ENCODE measurements at places on chromosomes 2 and 18. TPM values are rescaled to one million over a fixed set of nuclear protein-coding genes. Genes with fewer than 3 reads are reported as not detected.
A peak's percentile ranks its signal among the peaks of the same experiment; 100 is the strongest.

GRCh38 chr2:70019096-70019495 lies 57.7 kb upstream of the ASPRV1 start:
- no peak for DNase-seq

DNA sequence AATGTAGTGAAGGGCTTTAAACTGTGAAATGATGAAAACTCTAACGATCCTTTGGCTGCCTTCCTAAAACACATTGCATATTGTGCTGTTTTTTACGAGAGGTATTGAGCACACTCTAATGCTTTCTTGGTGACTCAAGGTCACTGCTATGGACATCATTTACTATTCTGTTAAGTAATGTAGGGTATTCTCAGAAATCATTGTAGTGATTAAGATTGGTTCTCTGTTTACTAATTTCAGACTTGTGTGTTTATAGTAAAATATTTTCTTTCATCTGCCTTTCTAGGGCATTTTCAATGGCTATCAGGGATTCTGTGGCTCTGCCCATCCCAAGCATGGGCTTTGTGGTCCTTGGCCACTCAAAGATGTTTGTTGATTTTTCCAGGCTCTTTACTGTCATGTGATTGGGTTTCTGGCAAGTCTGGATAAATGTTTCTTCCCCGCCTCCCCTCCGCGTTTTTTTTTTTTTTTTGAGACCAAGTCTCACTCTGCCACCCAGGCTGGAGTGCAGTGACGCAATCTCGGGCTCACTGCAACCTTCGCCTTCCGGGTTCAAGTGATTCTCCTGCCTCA lies 29.3 kb downstream of the UBE2F start:
- peak; percentile 54 for DNase-seq

DNA sequence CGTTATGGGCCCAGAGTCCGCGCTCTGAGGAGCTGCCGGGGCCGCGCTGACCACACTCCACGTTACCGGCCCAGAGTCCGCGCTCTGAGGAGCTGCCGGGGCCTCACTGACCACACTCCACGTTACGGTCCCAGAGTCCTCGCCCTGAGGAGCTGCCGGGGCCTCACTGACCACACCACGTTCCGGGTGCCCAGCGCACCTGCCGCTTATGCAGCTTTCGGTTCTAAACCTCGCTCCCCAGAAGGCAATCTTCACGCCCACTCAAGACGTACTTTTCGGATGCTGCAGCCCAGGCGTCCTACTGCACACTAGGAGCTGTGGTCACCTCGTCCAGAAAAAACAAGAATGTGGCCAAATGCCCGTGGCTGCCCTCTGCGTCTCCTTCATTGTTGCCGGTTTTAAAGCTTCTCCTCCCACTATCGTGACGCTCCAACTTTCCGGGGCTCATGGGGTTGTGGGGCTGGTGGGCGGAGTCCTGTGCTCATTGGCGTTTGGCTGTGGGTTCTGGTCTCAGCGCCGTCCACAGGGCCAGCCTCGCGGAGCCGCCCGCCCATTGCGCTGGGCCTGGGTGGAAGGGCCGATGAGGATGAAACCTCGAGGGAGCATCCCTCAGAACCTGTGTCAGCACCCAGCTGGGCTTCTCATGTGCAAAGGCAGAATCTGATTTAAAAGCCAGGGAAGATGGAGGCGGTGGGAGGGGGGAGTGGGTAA lies 11.9 kb downstream of the KCNG2 start:
- DNase-seq, result no peak

GRCh38 chr2:179048099-179048498 lies 1.8 kb downstream of the CCDC141 start:
- DNase-seq, result no peak

DNA sequence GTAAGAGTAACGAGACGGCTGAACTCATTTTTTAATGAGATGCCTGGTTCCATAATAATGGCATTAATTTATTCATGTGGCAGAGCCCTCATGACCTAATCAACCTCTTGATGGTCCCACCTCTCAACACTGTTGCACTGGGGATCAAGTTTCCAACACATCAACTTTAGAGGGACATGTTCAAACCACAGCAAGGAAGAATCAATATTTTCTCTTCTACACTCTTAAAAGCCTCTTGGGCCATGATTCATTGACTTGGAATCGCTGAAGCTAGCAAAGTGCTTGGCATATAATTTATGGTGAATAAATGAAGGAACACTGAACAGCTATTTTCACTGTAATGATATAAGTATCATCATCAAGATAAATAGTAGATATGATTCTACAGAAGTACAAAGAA lies 333.0 kb downstream of the TNS1 start:
- DNase-seq, result no peak

DNA sequence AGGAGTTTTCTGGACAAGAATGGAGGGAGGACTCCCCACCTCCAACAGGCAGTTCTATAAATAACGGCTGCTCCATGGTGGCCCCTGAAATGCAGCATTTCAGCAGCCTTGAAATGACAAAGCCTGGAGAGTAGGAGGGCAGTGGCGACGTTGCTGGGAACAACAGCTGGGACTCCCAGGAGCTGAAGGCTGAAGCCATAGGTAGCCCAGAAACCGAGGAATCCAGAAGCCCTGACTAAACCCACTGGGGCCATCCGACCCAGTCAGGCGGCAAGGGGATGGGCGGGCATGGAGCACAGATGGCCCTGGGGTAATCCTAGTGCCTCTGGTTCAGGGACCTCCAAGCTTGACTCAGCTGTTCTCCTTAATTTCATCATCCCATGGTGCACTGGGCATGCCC lies 9.0 kb downstream of the PRKAG3 start:
- peak; percentile 37 for DNase-seq

DNA sequence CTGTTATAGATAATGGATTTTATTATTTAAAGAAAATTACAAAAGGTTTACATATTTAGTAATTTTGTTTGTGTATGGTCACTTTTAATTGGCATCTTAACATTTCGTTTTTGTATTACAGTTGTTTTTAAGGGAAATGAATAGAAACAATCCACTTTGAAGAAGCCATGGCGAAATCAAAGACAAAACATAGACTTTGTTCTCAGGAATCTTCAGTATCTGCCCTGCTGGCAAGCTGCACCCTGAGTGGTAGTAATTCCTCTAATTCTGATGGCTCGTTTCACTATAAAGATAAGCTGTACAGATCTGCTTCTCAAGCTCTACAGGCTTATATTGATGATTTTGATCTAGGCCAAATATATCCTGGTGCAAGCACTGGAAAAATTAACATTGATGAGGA lies 2.7 kb downstream of the C18orf54 start:
- no peak for DNase-seq

DNA sequence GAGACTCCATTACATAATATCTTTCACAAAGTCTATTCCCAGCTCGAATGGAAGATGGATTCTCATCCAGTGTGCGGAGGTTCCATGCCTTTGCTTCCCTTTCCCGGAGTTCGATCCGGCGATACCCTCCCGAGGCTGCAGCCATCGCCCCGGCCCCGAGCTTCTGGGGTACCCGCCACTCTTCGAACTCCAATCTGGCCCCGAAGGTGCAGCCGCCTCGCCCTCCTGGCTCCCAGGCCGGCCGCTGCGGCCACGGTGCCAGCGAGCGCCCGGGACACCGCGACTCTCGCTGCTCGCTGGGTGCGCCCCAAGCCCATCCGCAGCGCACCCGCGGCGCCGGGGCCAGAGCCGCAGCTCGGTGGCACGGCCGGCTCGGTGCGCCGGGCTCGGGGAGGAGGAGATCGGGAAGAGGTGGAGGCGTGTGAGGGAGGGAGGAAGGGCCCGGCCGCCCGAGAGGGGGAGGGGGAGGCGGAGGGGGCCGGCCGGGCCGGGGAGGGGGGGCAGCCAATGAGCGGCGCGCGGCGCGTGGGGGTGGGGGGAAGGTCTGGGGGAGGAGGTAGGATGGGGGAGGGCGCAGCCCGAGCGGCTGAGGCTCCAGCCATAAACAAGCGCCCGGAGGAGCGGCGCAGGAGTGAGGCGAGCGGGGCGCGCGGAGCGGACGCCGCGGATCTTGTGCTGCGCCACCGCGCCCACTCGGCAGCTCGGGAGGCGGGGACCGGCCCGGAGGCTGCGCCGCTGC lies at the start of gene CRIM1:
Gene CRIM1, plus strand, starts transcription at position 628 of the 739 bp plus-strand sequence. CDS start 515 bp downstream, outside the sequence.
- peak; percentile 91 for DNase-seq

- no peak for DNase-seq
Observed at GRCh38 chr2:103785432-103785831, 1023.6 kb downstream of the TMEM182 start.

Gene SRD5A2
- 1.2 TPM for total RNA-seq

Gene XDH
- 0.27 TPM for total RNA-seq

Gene TCF23
- total RNA-seq, result 1.2 TPM

Gene IL1F10
- total RNA-seq, result not detected

Gene SLC9A4
- not detected for total RNA-seq

Measured in lower lobe of right lung (tissue), 2 donors.